ENCODE measurements at places on chromosomes 6 and 20.

DNA sequence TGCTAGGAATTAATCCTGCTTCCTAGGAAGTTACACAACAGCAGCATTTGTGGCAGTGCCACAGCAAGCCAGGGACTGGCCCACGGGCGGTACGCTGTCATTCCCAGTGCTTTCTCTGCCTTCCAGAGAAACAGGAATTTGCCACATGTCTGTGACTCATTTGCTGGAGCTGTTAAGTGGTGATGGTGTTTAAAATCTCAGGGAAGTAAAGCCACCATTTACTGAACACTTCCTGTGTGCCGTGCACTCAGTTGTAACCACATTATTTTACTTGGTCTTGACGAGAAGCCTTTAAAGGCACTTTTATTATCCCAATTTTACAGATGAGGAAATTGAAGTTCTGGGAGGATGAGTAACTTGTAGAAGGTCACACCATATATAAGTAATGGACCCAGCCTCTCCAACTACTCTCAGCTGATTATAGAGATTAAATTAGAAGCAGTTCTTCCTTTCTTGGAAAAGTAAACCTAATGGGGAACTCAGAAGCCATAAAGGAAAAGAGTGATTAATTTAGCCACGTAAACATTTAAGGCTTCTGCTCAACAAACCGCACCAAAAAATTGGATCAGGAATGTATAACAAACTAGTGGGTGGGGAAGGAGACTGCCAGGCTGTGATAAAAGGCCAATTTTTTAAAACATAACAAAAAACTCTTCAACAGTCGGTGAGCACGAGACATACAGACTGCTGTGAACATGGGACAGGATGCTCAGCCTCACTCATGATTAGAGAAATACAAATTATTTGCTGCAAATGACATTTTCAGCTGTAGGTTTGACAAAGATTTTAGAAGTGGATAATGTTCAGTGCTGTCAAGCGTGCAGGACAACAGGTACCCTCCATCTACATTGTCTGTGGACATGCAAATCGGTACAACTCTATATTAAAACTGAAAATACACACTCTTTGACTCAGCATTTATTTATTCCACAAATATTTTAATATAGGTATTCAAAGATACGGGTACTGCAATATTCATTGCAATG, 311.2 kb downstream of the NRN1 start:
- no peak for DNase-seq

- peak; percentile 87 for DNase-seq
Observed at GRCh38 chr6:85751374-85752055, 108.8 kb upstream of the SYNCRIP start.

DNA sequence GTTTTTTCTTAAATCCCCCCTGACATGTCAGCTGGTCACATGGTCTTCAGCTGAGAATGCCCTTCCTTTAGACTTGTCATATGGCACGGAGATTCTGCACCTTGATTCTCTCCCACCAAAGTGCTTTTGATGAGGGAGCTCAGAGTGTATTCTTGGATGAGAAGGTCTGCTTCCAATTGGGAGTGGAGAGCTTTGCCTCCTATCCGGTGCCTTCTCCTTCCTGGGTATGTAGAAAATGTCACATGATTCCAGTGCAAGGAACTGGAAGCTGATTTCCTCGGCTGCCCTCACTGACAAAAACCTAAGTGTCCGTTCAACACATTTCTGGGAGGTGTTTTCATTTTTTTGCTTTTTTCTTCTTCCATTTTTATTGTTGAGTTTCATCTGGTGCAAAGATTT, 197.2 kb downstream of the TFAP2C start:
- no peak for DNase-seq

- no peak for DNase-seq
Observed at GRCh38 chr6:82066991-82067411, 180.5 kb downstream of the IBTK start.

GRCh38 chr6:116648156-116648555, 20.4 kb downstream of the ZUP1 start:
- no peak for DNase-seq
